ENCODE measurements at places on chromosomes 6 and 20. TPM values are rescaled to one million over a fixed set of nuclear protein-coding genes. Genes with fewer than 3 reads are reported as not detected.

DNA sequence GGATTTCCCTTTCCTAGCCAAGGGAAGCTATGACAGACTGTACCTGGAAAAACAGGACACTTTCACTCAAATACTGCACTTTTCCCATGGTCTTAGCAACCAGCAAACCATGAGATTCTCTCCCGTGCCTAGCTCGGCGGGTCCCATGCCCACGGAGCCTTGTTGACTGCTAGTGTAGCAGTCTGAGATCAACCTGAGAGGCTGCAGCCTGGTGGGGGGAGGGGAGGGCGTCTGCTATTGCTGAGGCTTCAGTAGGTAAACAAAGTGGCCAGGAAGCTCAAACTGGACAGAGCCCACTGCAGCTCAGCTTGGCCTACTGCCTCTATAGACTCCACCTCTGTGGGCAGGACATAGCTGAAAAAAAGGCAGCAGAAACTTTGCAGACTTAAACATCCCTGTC, 61.8 kb downstream of the EPM2A start:
- no peak for DNase-seq

DNA sequence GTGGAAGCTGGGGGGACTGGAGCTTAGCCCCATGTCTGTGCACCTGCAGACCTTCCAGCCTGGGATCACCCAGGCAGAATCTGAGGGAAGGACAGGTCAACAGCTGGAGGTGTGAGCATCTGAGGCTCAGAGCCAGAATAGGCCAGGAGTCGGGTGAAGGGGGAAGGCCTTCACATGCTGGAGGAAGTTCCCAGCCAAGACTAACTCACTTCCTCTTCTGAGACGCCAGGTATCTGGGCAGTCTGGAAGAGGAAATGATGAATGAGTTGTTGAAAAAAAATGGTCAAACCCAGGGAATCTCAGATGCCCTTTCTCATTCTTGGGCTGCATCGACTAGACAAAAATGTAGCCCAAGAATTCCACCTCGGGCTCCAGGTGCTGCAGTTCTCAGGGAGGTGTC, 73.6 kb upstream of the TIAM2 start:
- DNase-seq, result no peak

MCCD1 gene
- not detected for total RNA-seq

ERVFRD-1 gene
- total RNA-seq, result 0.09 TPM

FBXO9 gene
- 40.1 TPM for total RNA-seq

LMBRD1 gene
- total RNA-seq, result 32.4 TPM
